IPS-NIHi11 (cell line): ENCODE measurements at places on chromosomes 4 and X.

DNA sequence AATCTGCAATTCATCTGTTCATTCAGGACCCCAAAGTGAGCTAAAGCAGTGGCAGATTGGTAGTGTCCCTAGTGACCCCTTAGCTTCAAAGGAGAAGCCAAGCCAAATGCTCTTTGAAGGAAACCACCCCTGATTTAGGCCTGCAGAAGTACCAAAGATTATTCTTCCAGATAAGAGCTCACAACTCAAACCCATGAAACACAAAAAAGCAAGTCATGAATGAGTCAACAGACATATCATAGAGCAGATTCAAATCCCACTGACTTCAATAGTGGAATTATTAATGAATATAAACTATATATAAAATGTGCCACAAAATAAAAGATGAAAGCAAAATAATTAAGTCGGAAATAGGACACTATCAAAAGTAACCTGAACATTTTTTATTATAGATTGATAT, 197.6 kb downstream of the SCFD2 start:
- DNase-seq, result no peak

GRCh38 chr4:77126809-77127208, 30.2 kb upstream of the CCNG2 start:
- no peak for DNase-seq

DNA sequence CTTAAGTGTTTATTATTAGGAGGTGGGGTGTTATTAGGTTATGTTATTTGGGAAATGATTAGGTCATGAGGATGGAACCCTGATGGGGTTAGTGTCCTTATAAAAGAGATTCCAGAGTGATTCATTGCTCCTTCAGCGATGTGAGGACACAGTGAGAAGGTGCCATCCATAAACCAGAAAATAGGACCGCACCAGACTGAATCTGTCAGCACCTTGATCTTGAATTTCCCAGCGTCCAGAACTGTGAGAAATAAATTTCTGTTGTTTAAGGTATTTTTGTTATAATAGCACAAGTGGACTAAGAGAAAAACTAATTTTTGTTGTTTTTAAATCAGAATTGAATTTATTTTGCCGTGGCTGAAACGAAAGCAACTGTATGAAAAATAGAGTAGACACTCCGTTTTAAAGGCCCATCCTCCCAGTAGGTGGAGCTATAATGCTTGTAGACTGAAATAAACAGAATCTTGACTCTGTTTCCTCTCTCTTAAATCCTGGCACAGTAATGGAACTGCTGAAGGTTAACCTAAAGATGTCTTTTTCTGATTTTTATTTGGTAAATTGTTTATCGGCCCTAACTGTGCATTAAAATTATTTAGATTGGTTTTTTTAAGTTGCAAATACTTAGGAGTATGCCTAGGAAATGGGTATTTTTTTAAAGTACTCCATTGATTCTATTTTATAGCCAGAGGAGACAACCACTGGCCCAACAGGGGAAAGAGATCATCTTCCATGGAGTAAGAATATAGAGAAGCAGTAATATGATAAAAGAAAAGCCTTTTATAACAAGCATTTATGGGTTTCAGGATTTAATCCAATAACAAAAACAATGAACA, 133.2 kb upstream of the ADAMTS3 start:
- peak; percentile 36 for DNase-seq

- no peak for DNase-seq
Measured at GRCh38 chr4:1958276-1959103, 50.3 kb downstream of the NELFA start.

- DNase-seq, result no peak
Measured at GRCh38 chr4:78788007-78788889, 12.1 kb downstream of the BMP2K start.

GRCh38 chr4:168744021-168744420, 247.2 kb downstream of the PALLD start:
- no peak for DNase-seq

DNA sequence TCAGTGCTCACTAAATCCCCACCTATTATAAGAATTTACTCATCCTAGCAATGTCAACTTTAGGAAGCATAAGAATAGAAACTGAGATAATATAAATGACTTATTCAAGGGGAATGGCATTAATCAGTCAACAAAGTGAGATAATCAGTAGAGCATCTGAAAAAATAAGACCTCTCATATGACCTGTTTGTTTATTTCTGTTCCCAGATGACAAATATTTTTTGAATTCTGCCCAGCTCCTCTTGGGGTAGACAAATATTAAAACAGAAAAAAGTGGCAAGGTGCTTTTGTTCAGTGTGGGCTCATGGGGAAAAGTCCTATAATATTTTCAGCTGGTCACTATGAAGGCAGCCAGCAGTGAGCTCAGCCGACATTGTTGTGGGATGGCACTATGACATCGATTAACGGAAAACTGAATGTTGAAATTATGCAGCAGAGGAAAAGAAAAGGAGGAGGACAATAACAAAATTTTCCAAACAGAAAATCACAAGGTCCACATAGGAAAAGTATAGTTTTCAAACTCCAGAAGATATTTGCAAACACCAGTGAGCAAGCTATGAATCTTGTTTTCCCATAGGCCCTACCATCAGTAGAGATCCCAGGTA, 109.6 kb downstream of the ANXA3 start:
- no peak for DNase-seq

DNA sequence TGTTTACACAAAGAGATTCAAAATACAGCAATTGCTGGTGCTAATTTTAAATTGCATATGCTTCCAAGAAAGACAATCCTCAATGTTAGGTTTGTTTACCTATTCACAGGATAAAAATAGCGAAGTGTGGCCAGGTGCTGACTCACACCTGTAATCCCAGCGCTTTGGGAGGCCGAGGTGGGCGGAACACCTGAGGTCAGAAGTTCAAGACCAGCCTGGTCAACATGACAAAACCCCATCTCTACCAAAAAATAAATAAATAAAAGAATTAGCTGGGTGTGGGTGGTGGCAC, 77.7 kb downstream of the OPHN1 start:
- no peak for DNase-seq

DNA sequence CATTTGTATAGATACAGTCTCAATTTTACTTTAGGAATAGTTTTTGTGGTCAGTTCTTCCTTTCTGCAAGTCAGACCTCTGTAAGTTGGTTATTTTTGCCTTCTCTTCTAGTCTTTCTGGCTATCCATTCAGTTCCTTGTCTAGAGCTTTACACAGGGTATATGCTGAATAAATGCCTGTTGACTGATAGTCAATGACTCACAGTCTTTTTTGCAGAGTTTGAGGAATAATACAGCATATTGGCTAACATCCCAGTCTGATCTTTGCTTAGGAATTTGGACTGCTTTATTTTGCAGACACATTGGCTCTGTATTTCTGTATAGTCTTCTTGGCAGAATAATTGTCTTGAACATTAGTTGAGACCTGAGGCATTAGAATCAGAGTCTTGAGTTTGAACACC, 132.4 kb downstream of the MAGEC1 start:
- DNase-seq, result no peak

GRCh38 chrX:21930986-21931385, 9.5 kb upstream of the SMS start:
- no peak for DNase-seq

DNA sequence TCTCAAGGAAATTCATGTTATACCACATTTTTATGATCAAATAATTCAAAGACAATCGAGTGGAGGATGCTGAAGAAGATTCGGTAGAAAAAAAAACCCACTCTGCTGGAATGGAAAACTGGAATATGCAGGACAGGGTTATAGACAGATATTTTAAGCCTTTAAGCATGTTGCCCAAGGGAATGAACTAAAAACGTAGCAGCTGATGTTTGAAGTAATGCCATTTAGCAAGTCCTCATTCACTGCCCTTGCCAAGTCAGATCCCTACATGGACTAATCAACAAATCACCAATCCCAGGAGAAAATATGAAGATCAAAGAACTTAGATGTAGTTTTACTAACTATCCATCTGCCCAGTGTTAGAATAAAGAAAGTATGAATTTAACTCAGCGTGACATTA, 75.6 kb upstream of the ETNPPL start:
- no peak for DNase-seq

DNA sequence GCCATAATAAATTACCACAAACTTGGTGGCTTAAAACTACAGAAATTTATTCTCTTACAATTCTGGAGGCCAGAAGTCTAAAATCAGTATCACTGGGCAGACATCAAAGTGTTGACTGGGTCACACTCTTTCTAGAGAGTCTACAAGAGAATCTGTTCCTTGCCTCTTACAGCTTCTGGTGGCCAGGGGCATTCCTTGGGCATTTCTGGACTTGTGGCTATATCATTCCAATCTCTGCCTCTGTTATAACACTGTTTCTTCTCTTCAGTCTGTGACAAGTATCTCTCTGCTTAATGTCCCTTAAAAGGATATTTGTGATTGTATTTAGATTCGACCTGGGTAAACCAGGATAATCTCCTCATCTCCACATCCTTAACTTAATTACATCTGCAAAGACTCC, 207.3 kb upstream of the DCAF8L1 start:
- no peak for DNase-seq

DNA sequence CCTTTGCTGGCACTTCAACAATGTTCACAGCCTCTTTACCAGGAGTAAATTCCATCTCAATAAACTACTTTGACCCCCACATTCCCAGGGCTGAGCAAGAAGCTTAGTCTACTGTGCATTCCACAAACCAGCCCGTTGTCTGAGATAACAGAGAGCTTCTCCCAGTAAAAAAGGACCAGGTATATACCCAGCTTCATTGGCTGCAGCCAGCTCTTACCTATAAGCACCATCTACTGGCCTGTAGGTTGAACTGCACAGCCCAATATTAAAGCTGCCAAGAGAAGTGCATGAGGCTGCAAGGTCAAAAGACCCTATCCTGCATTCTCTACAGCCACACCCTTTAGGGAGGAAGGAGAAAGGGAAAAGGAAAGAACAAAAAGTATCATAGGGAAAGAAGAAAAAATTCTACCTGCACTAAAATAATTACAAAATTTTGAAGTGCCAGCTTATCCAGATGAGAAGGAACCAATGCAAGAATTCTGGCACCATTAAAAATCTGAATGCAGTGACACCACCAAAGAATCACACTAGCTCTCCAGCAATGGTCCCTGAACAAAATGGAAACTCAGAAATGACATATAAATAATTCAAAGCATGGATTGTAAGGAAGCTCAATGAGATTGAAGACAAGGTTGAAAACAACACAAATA, 45.7 kb upstream of the INTU start:
- DNase-seq, result peak; percentile 62

- no peak for DNase-seq
Measured at GRCh38 chrX:32851556-32851955, 359.8 kb downstream of the DMD start.

DNA sequence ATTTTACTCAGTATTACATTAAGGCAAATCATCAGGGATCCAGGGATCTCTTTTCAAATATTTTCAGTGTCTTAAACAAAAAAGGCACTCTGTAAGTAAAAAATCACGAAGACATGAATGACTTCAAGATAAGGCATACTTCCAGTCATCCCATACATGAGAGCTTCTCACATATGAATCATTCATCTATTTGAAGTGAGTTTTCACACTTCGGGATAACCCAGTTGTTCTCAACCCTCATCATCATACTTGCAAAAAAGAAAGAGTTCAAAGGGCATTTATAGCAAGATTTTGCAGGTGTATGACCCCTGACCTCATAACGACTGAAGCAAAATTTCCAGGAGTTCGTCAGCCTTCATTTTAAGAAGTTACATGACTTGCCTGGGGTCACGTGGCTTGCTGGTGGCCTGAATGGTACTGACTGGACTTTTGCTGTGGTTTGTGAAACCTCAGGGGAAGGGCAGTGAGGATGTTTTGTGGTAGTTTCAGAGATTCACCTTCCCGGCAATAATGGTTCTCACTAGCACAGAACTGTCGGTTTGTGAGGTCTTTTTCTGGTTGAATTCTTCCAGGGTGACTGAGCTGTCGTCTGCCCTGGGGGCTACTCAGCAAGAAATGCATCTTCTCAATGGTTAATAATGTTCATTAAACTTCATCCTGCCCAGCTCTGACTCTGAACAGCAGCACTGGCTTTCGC, 115.8 kb upstream of the SHISA3 start:
- no peak for DNase-seq

DNA sequence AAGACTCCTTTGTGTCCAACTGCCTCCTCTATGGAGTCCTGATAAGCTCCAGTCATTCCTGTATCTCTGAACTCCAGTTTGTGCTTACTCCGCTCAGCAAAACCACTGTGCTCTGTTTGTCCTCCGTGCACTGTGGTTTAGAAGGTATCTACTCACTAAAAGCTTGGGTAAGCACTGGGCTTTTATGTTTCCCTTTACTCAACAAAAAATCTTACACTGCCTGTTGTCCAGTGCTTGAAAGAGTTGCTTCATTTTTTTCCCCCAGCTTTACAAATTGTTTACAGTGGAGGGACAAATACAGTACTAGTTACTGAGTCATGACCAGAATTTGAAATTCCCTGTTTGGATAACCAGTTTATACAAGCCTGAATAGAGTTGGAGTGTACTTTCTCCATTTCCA, 545.3 kb upstream of the FAT1 start:
- DNase-seq, result no peak

DNA sequence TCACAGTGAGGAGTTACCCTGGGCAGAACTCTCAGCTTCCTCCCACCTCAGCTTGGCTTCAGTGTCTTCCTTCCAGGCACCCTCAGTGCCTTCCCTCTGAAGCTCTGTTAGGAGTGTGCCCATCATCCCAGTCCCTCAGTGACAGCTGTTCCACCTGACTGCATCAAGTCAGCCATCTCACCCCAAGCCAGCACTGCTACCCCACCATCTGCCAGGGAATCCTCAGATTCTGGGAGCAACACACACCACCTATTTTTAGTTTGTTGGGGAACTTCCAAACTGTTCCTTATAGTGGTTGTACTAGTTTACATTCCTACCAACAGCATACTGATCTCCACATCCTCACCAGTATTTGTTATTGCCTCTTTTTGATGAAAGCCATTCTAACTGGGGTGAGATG, 182.9 kb downstream of the RELL1 start:
- DNase-seq, result no peak

GRCh38 chrX:118026631-118027030, 90.0 kb downstream of the KLHL13 start:
- DNase-seq, result no peak

GRCh38 chr4:109560687-109561461, 828 bp downstream of the MCUB start:
- peak; percentile 42 for DNase-seq

DNA sequence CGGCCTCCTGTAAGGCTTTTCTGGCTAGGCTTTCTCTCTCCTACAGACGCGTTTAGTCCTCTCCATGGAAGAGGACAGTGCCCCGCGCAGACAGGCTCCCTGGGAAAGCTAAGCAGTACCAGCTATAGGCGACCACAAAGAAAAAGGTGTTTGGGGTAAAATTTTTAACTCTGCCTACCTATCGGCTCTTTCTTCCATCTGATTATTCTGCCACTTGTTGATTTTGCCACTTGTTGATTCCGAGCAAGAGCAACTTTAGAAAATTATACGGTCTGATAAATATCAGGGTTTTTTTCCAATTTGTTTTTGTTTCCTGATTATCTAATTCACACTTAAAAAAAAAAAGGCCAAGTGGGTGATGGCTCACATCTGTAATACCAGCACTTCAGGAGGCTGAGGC, 1600.5 kb upstream of the TENM3 start:
- no peak for DNase-seq
